Nucleus accumbens (tissue), 56 donors: ENCODE measurements at places on chromosomes 7 and 10.

DNA sequence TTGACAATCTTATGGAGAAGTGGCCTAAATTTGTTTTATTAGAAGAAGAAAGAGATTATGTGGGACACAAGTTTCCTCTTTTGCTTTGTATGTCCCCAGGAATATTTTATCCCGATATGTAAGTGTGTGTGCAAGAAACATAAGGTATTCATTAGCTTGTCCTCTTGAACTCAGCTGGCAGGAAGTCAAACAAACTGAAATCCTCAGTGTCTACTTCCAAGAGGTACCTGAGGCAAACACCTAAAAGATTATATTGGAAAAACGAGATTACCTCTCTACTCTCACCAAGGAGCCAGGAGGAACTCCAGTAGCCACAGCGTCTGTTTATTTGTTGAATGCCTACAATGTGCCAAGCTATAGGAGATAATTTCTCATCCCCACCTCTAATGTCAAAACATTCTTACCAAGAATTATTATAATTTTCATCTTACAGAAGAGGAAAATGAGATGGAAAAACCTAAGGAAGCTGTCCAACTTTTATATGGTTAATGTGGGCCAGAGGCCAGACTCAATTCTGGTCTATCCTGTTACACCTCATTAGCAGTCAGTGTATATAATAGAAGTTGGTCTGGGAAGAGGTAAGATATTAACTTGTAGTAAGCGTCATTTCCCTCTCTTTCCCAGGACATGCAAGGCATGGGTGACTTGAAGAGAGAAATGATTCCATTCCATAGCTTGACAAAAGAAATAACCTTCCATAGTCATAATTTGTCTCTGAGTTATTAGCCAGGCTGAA lies 692.7 kb downstream of the MAGI2 start:
- no peak for DNase-seq

GRCh38 chr10:34864149-34865067 lies 49.3 kb upstream of the PARD3 start:
- DNase-seq, result no peak

- no peak for DNase-seq
These were observed 429.6 kb upstream of the VSTM2A start for GRCh38 chr7:54112567-54112966.

DNA sequence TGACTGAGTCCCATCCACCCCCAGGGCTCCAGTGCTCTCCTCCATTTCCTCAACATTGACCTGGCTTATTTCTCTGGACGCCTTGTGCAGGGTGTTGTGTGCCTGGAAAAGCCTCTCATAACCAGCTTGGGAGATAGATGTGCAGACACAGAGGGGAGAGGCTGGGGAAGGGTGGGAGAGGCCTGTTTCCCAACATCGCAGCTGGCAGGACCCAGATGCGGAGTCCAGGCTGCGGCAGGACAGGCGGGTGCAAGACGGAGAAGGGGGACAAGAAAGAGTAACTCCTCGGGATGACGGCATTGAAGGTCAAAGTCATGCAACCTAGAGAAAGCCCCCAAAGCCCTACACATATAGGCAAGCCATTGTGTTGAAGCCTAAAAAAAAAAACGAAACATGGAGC lies 54.1 kb upstream of the ANTXRL start:
- DNase-seq, result no peak

GRCh38 chr7:35249537-35249907 lies 4.4 kb downstream of the TBX20 start:
- no peak for DNase-seq

DNA sequence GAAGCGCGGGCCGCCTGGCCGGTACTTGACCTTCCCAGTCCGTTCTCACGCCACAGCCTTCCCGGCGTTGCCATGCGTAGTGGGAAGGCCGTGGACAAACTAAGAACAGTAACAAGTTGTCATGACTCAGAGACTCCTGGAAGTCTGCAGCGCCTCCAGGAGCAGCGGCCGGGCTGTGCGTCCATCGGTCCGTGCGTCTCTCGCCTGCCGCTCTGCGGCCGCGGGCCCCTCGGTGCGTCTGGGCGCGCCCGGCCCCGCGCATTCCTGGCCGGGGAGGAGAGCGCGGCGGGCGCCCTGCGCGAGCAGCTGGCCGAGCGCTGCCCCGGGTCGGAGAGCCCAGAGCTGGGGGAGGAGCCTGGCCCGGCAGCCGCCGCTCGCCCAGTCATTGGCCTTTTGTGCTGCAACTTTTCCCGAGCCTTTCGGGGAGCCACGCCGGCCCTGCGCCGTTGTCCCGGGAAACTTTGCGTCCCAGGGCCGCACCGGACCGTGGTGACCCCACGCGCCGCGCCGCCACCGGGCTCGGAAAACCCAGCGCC lies 123.7 kb downstream of the TACC2 start:
- no peak for DNase-seq

GRCh38 chr7:50812094-50812493 lies 29.4 kb upstream of the GRB10 start:
- no peak for DNase-seq

GRCh38 chr7:142313528-142313927 lies 55.7 kb upstream of the PRSS58 start:
- no peak for DNase-seq

DNA sequence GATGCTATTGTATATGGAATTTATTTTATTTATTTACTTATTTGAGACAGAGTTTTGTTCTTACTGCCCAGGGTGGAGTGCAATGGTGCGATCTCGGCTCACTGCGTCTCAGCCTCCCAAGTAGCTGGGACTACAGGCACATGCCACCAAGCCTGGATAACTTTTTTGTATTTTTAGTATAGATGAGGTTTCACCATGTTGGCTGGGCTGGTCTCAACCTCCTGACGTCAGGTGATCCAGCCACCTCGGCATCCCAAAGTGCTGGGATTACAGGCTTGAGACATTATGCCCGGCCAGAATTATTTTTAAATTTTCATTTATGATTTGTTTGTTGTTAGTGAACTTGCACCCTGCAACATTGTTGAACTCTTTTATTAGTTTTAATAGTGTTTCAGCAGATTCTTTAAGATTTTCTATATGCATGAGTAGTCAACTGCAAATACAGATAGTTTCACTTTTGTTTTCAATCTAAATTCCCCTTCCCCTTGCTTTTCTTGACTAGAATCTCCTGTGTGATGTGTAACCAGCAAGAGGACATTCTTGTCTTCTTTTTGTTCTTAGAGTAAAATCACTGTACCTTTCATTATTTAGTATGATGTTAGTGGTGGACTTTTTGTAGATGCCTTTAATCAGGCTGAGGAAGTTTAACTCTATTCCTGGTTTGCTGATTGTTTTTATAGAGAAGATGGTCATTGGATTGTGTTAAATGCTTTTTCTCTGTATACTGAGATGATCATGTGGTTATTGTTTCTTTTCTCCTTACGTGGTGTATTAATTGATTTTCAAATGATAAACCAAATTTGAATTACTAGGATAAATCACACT lies 27.8 kb downstream of the ZNF33A start:
- no peak for DNase-seq

- DNase-seq, result no peak
These were observed 41.3 kb upstream of the TRIL start for GRCh38 chr7:28999427-28999826.

DNA sequence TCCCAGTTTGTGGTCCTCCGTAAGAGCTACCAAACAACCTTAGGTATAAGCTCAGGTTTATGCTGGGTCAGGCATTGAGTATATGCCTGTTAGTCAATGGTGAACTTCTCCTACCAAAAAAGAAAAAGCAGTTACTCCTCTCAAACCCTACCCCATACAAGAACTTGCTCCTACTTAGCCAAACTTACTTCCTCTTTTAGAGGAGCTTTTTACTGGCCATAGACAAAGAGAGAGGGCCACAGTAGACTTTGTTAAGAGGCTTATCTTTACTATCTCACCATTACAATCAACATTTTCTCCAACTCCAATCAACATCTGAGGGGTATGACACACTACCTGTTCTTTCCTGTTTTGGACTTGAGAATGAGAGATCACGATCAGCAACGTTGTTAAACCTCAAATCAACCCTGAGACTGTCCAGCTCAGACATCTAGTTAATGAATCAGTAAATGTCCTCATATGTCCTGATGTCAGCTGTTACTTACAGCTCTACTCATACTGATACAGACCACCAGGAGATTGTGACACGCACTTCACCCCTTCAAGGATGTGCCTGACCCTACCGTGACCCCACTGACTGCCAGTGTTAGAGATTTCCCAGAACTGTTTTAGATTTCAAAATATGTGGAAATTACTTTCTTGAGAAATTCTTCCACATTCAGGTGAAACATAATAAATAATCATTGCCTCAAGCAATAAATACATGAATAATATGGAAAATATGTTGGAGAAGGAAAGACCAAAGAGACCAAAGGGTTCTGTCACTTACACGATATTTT lies 18.4 kb upstream of the CCDC71L start:
- DNase-seq, result no peak

GRCh38 chr7:144137501-144137900 lies 14.5 kb downstream of the OR2A14 start:
- no peak for DNase-seq

- no peak for DNase-seq
These were observed 65.9 kb downstream of the CREB3L2 start for GRCh38 chr7:137935884-137936508.

DNA sequence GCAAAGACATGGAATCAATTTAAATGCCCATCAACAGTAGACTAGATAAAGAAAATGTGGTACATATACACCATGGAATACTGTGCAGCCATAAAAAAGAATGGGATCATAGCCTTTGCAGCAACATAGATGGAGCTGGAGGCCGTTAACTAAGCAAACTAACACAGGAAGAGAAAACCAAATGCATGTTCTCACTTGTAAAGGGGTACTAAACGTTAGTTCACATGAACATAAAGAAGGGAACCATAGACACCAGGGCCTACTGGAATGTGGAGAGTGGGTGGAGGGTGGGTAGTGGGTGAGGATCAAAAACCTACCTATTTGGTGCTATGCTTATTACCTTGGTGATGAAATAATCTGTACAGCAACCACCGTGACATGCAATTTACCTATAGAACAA lies 78.4 kb upstream of the GSDME start:
- DNase-seq, result no peak

GRCh38 chr7:11210374-11210773 lies 236.7 kb downstream of the PHF14 start:
- no peak for DNase-seq

GRCh38 chr10:127102176-127102575 lies 94.2 kb downstream of the INSYN2A start:
- no peak for DNase-seq

- DNase-seq, result no peak
These were observed 103.4 kb downstream of the ITIH5 start for GRCh38 chr10:7563368-7563767.

DNA sequence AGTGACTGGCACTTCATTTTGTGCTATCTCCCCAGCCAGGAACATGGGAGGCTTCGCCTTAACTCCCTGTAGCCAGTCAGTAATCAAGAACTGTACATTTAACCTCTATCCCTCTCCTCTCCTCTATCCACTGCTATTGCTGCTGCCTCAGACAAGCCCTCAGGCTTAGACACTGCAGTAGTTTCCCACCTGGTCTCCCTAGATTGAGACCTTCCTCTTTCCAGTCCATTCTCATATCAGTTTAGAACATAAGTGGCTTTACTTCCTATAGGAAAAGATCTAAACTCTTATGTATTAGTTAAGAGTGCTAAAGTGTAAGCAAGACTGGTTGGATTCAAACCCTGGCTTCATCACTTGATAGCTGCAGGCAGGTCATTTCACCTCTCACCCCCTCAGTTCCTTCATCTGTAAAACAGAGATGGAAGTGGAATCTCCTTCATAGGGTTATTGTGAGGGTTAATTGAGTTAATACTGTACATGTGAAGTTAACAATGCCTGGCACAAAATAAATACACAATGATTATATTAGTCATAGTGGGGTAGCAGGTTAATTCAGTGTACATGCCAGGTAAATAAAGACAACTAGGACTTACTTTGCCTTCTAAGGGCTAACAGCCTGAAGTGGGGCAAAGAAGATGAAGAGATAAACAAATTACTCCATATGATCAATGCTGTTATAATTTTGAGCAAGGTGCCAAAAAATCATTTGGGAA lies 76.1 kb downstream of the ZNF277 start:
- DNase-seq, result no peak

GRCh38 chr7:156618780-156619367 lies 21.7 kb upstream of the RNF32 start:
- DNase-seq, result no peak

- no peak for DNase-seq
These were observed 1.8 kb downstream of the PON3 start for GRCh38 chr7:95394370-95394769.

DNA sequence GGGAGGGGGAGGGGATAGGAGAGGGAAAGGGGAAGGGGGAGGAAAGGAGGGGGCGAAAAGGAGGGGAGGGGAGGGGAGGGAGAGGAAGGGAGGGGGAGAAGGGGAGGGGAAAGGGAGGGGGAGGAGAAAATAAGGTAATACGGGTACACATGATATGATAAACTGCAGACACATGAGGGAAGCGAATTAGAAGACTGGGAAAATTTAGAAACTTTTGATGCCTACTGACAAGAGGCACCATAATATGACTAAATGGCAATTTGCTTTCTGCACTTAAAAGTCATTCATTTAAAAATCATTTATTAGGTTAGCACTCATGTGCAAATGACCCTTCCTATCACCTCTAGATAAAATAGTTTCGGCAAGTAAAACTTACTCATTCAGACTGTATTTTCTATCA lies 73.6 kb downstream of the ARHGAP12 start:
- no peak for DNase-seq

- no peak for DNase-seq
These were observed 528.3 kb downstream of the PHTF2 start for GRCh38 chr7:78326876-78327275.
